ENCODE measurements at places on chromosomes 5 and 9.

DNA sequence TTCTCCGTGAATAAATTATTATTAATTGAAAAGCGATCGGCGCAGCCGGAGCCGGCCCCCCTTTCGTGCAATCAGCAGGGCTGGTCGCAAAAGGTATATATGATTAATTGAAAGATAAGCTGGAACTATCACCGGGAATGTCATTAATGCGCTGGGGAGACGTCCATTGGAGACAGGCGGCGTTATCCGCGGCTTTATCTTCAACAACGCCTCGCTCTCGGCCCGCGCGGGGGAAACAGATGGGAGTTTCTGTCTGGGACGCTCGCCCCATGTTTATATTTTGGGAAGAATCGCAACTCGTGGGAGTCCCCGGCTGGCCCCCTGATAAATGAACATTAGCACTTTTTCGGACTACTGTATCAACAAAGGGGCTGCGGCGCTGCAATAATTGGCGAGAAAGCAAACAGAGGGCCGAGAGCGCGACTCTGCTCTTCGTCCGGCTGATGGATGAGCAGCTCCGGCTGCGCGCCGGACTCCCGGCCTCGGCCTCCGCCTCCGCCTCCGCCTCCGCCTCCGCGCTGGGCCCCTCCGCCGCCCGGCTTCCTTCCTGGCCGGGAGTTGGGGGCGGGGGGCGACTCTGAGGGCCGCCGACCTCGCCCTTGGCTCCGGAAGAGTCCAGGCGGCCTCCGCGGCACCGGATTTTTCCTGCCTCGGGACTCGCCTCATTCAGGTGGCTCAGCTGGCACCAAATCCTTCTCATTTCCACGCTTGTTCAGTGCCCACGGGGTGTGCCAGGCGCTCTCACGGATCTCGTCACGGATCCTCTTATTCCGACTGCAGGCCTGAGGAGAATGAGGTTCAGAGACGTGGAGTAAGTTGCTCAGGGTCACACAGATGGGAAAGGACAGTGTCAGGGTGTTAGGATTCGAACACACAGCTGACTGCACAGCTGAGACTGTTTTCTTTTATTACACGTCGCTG lies 3.6 kb upstream of the NKX2-5 start:
- peak; percentile 22 for DNase-seq

DNA sequence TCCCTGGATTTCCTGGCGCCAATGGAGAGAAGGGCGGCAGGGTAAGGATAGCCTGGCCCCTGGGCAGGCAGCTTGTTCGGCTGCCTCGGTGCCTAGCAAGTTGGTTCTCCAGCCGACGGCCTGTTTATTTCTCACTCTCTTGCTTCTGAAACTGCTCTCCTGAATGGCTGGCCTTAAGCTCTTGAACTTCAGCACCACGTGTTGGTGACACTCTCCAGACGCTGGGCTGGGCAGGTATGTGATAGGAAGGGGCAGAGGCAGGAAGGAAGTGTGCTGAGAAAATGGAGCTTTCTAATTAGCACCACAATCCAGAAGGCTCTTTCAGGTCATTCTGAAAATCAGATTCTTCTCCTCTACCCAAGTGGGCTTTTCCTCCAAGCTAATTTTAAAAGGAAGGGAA lies 91.4 kb upstream of the FCN2 start:
- no peak for DNase-seq

- DNase-seq, result no peak
These were observed 341.4 kb upstream of the ACTBL2 start for GRCh38 chr5:57824047-57824446.

DNA sequence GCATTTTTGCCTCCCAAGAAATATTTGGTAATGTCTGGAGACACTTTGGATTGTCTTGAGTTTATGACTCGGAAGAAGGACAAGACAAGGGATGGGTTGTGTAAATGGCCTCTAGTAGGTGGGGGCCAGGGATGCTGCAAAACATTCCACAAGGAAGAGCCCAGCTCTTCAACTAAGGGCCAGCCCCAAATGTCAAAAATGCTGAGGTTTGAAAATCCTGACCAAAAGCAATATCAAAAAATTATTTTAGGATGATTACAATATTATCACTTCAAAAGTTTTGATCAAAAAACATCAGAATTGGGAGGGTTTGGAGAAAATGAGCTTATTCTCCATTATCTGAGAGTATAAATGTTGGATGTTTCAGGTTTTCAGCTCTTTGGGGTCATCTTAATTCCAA lies 248.9 kb upstream of the SLC24A2 start:
- no peak for DNase-seq

- DNase-seq, result no peak
These were observed 559.0 kb upstream of the DAP start for GRCh38 chr5:11319836-11320580.

- no peak for DNase-seq
These were observed 3.2 kb downstream of the ATOSB start for GRCh38 chr9:35112257-35113020.

DNA sequence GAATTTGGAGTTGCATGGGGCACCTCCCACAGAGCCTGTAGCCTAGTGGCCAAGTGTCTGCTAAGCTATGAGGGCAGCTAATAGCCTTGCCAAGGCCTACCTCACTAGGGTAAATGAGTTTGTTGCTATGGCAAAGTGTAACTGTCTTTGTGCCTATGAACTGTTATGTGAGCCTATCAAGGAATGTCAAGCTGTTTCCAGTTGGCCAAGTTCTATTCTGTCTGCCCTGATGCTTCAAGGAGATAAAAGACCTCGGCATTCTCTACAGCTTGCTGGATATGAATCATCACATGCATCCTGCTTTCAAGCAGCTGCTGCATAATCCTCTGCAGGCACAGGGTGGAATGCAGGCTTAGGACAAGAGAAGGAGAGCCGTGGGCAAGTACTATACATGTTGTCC lies 69.8 kb upstream of the CCDC112 start:
- peak; percentile 88 for DNase-seq

DNA sequence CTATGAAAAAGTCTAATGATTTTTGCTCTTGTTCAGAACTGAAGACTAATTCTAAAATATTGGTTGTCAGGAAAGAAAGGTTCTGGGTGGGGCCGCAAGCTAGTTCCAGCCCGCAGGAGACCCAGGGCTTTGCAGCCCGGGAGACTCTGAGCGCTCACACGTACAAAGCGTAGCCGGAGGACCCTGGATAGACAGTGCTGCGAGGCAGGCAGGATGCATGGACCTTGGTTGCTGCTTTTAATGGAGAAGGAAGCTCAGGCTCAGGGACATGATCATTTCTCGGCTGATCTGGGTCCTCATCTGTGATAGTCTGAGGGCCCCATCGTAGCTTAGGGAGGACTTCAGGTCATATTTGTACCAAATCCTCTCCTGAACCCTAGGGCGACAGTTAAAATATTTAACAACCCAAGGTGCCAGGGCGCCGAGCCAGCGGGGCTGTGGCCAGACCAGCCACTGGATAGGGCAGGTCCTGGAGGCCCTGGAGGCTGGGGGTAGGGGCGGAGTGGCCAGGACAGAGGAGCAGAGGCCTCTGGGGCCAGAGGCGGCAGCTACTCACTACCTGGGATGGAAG lies 70.1 kb upstream of the UNC5A start:
- DNase-seq, result no peak

DNA sequence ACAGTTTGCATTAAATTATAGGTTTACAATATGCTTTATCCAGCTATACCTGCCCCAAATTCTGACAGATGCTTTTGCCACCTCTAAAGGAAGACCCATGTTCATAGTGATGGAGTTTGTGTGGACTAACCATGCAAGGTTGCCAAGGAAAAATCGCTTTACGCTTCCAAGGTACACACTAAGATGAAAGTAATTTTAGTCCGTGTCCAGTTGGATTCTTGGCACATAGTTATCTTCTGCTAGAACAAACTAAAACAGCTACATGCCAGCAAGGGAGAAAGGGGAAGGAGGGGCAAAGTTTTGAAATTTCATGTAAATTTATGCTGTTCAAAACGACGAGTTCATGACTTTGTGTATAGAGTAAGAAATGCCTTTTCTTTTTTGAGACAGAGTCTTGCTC lies 41.0 kb downstream of the FXN start:
- DNase-seq, result peak; percentile 16

DNA sequence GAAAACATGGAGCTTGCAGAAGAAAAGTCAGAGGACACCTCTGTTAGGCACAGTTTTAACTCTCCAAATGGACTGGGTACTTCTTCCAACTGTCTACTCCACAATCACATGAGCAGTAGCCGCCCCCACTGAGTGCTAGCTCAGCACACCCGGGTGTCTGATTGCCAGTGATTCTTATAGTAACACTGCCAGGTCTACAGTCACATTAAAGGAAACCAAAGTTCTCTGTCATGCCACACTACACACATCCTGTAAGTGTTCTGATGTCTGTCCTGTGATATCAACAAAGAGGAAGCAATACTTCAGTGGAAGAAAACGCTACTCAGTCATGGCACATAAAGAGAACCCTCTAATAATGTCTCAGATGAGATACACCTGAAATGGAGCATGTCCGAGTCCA lies at the start of gene HAVCR2:
HAVCR2 (minus strand) TSS at position 69 of the 400 bp plus-strand sequence; CDS start at position 8, 61 bp downstream.
- peak; percentile 49 for DNase-seq

DNA sequence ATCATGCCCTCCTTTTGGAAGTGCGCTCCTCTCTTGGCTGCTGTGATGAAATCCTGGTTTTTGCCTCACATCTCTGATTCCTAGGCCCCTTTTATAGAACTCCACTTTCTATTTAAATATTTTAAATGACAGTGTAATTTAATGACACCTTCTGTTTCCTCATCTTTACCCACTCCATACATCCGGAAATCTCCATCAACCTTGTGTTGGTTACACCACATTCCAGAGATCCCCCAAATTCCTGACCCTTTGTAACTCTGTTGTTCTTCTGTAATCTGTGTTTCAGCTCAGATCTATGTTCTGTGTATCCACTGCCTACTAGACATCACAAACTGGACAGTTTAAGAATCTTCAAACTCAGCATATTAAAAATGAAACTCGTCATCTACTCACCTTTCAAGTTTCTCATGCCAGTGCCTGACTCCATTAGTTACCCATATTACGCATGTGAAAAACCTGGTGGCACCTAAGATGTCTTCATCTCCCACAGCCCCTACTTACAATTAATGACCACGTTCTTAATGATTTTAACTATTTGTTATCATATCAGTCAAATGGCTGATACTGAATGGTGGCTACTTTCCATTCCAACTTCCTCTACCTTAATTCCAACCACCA lies 25.1 kb downstream of the PARP8 start:
- DNase-seq, result no peak

DNA sequence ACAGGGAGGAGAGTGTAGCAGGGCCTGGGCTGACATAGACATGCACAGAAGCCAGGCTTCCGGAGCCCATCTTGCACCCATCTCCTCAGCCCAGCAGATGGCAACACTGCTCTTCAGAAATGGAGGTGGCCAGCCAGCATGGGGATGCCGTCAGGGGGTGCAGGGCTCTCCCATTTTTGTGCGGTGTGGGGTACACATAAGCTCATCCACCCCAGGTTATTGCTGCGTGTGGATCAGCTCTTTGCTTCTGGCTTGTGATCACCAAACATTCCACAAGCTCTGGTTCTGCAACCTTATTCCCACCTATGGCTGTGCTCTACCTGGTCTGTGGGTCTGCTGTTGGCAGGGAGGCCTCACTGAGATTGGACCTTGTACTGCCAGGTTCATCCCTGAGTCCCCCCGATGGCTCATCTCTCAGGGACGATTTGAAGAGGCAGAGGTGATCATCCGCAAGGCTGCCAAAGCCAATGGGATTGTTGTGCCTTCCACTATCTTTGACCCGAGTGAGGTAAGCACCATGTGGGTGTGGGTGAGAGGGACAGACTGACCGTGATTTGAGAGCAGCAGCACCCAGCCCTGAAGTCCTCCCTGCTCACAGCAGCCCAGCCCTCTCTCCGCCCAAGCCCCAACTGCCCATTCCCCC lies 17.3 kb downstream of the SLC22A5 start:
- DNase-seq, result peak; percentile 75

- peak; percentile 74 for DNase-seq
These were observed 485.6 kb downstream of the ZSWIM6 start for GRCh38 chr5:61817472-61818326.

- peak; percentile 60 for DNase-seq
These were observed 344.2 kb downstream of the SPATA31D1 start for GRCh38 chr9:82332774-82333152.

DNA sequence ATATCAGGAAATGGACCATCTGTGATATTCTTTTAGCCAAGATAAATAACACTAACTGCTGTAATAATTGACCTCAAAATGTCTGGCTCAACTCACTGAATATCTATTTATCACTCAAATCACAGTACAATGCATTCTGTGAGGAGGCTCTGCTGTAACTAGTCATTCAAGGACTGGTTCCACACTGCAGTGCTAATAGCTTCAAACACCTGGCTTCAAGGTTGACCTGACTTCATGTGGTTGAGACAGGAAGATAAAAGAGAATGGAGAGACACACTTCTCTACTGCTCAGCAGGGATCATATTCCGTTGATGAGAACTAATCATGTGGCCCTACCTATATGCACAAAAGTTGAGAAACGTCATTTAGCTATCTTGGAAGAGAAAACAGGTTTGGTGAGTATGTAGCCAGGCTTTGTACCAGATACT lies 3.4 kb upstream of the RHOBTB3 start:
- peak; percentile 61 for DNase-seq

DNA sequence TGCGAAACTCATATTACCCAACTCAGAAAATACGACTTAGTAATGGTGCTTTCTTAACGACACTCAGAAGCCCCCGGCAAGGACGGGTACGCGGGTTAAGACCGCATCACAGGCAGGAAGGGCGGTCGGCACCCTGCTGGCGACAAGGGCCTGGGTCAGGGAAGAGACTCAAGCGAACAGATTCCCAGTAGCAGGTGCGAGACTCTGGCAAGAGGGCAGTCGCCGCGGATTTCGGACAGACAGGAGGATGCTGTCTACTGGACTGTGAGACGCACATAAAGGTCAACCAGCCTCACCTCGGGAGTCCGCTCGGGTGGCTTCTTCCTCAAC lies 398 bp downstream of the RAPGEF6 start:
- peak; percentile 71 for DNase-seq

DNA sequence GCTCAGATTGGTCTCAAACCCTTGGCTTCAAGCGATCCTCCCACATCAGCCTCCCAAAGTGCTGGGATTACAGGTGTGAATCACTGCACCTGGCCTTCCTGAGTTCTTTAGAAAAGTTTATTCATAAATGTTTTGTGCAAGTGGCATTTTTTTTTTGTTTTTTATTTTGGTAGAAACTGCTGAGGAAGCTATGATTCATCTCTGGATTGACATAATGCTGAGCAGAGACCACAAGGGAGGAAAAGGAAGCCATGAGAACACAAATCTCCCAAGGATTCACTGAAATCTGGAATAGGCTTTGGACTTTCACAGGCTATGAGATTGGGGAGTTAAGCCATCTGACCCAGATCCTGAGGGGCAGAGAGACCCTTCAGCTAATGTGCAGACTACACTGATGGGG lies 3.4 kb upstream of the SLC46A2 start:
- no peak for DNase-seq

GRCh38 chr9:122225312-122226141 lies 3.2 kb downstream of the LHX6 start:
- DNase-seq, result no peak

DNA sequence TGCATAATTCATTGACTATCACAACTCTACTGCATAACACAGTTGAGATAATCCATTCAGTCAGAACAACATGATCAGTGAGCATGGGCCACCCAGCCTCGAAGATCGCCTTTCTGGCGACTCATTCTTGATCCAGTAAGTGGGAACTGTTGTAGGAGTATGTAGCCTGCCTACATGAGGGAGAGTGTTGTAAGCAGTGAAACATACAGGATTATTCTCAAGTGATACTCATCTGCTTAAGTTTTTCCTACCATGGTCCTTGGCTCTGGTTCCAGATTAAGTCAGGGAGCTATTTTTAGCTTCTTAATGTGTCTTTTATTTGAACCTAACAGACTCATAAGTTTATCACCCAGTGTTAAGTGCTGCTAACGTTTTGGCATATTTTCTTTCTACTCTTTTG lies 44.0 kb downstream of the TNPO1 start:
- peak; percentile 63 for DNase-seq

- DNase-seq, result no peak
These were observed 9.4 kb upstream of the CARD19 start for GRCh38 chr9:93086447-93087224.
